Left ventricle myocardium inferior (tissue), 1 donor: ENCODE measurements at places on chromosomes 2 and 18. TPM values are rescaled to one million over a fixed set of nuclear protein-coding genes. Genes with fewer than 3 reads are reported as not detected.

- peaks cover 9% of the 10 kb centered on the region for H3K4me1 ChIP-seq
- no peak overlapping the region for H3K4me3 ChIP-seq
- H3K27ac ChIP-seq = no peak overlapping the region
- no peak for DNase-seq
- H3K36me3 ChIP-seq = peaks cover 11% of the 10 kb centered on the region
Measured at GRCh38 chr2:74297391-74297790, 45.8 kb downstream of the SLC4A5 start.

- no peaks in the 10 kb centered on the region for H3K36me3 ChIP-seq
- H3K4me3 ChIP-seq = no peak overlapping the region
- H3K27me3 ChIP-seq = no peaks in the 10 kb centered on the region
- H3K4me1 ChIP-seq = no peaks in the 10 kb centered on the region
- H3K27ac ChIP-seq = no peak overlapping the region
Measured at GRCh38 chr2:139439100-139439499, 658.9 kb upstream of the NXPH2 start.

DNA sequence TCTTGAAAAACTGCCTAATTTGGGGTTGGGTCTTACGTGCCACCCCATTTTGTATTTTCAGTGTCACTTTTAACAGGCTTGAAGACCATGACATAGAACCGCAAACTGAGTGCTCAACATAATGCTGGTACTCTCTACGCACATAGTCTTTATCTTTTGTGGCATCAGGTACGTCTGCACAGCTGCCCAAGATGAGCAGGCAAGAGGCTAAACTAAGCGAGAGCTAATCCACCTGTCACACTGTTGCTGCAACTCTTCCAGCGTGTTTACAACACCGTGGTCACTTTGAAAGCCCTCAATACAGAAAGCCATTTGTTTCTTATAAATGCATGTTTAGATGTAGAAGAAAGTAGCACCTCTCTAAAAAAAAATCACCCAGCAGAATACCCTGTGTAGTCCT lies 270.0 kb upstream of the TCF4 start:
- H3K36me3 ChIP-seq = no peaks in the 10 kb centered on the region
- H3K4me3 ChIP-seq = no peak overlapping the region

GRCh38 chr2:8346706-8347430 lies 335.0 kb upstream of the ID2 start:
- no peak overlapping the region for H3K4me3 ChIP-seq
- DNase-seq = no peak
- no peaks in the 10 kb centered on the region for H3K4me1 ChIP-seq
- no peak overlapping the region for H3K27ac ChIP-seq
- H3K27me3 ChIP-seq = no peaks in the 10 kb centered on the region

- H3K27me3 ChIP-seq = no peaks in the 10 kb centered on the region
- H3K36me3 ChIP-seq = peaks cover 16% of the 10 kb centered on the region
- DNase-seq = no peak
- peak overlapping the region; percentile 41 for H3K27ac ChIP-seq
- H3K4me3 ChIP-seq = no peak overlapping the region
Measured at GRCh38 chr2:32745191-32745590, 117.3 kb downstream of the TTC27 start.

GRCh38 chr2:86301711-86302202 lies 35.7 kb downstream of the REEP1 start:
- H3K4me1 ChIP-seq = peaks cover 55% of the 10 kb centered on the region
- no peaks in the 10 kb centered on the region for H3K27me3 ChIP-seq
- H3K27ac ChIP-seq = peak overlapping the region; percentile 44
- DNase-seq = no peak

DNA sequence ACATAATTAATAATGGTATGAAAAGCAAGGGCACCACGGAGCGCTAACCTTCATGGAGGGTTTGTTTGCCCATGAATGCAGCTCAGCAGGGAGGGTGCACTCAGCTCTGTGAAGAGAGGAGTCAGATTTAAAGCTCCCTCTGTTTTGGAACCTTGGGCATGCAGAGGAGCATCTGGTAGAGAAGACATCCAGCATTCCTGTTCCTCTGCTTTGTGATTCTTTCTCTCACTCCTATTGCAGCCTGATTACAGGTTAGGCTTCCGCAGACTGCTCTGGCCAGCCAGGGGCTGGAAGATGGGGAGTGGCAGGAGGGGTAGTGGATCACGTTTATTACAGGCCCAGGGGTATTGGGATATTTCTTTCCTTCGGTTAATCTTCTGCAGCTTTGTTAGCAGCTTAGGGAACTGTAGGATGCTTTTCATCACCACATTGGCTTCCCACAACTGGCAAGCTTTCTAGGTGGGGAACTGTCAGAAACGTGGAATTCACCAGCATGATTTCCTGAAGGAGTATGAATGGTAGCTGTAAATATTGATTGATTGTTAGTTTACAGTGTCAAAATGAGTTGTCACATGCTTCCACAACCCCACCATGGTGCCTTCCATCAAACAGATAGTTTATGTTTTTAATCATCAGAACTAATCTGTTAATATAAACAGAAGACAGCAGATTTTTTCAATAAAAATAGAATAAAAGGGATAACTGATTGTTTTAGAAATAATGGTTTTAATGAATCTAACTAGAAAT lies 201.1 kb downstream of the VAPA start:
- no peak overlapping the region for H3K27ac ChIP-seq
- H3K27me3 ChIP-seq = no peaks in the 10 kb centered on the region
- DNase-seq = no peak
- H3K4me3 ChIP-seq = no peak overlapping the region
- no peaks in the 10 kb centered on the region for H3K4me1 ChIP-seq

DNA sequence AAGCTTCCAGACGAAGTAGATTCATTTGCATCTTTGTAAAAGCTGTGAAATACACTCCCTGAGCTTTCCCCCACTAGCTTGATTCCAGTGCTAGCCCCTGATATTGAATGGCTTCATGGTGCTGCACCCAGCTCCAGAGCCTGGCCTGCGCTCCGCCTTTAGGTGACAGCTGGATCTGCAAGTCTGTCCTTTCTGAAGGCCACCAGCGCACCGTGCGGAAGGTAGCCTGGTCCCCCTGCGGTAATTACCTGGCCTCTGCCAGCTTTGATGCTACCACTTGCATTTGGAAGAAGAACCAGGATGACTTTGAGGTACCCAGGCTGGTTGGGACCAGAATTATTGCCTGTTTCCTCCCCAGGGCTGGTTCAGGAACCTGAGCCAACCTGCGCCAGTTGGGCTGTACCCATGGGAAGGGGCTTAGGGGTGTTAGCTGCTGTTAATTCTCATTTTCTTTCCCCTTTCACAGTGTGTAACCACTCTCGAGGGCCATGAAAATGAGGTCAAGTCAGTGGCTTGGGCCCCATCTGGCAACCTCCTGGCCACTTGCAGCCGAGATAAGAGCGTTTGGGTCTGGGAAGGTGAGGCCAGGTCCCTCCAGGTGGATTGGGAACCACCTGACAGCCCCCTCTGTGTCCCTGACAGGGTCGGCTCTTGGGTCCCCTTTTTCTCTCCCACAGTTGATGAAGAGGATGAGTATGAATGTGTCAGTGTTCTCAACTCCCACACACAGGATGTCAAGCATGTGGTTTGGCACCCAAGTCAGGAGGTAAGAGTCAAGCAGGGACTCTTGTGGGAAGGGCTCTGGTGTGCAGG lies 1.3 kb downstream of the CIAO1 start:
- peaks cover 52% of the 10 kb centered on the region for H3K4me1 ChIP-seq
- peak overlapping the region; percentile 97 for H3K4me3 ChIP-seq
- no peak overlapping the region for H3K27ac ChIP-seq
- no peaks in the 10 kb centered on the region for H3K27me3 ChIP-seq
- H3K36me3 ChIP-seq = peaks cover 66% of the 10 kb centered on the region

- peak; percentile 33 for DNase-seq
- no peak overlapping the region for H3K4me3 ChIP-seq
- H3K27me3 ChIP-seq = peaks cover 8% of the 10 kb centered on the region
- peaks cover 30% of the 10 kb centered on the region for H3K4me1 ChIP-seq
Measured at GRCh38 chr2:226644399-226644865, 155.2 kb downstream of the IRS1 start.

GRCh38 chr18:46591783-46592391 lies 65.1 kb downstream of the LOXHD1 start:
- H3K27ac ChIP-seq = no peak overlapping the region
- H3K27me3 ChIP-seq = no peaks in the 10 kb centered on the region
- peaks cover 18% of the 10 kb centered on the region for H3K4me1 ChIP-seq
- DNase-seq = no peak
- H3K36me3 ChIP-seq = no peaks in the 10 kb centered on the region
- H3K4me3 ChIP-seq = no peak overlapping the region

GRCh38 chr2:162298669-162299335 lies 19.7 kb downstream of the IFIH1 start:
- DNase-seq = no peak
- H3K27ac ChIP-seq = no peak overlapping the region
- no peak overlapping the region for H3K4me3 ChIP-seq
- no peaks in the 10 kb centered on the region for H3K36me3 ChIP-seq
- H3K4me1 ChIP-seq = no peaks in the 10 kb centered on the region

GRCh38 chr18:11944252-11944651 lies 36.1 kb upstream of the MPPE1 start:
- H3K36me3 ChIP-seq = no peaks in the 10 kb centered on the region
- H3K4me1 ChIP-seq = peaks cover 23% of the 10 kb centered on the region
- no peak overlapping the region for H3K4me3 ChIP-seq
- H3K27ac ChIP-seq = no peak overlapping the region
- H3K27me3 ChIP-seq = no peaks in the 10 kb centered on the region

The OXER1 gene
- total RNA-seq = 0.36 TPM
